AG04450 (cell line): ENCODE measurements at places on chromosomes 7 and 10. TPM values are rescaled to one million over a fixed set of nuclear protein-coding genes. Genes with fewer than 3 reads are reported as not detected.

- DNase-seq: no peak
Observed at GRCh38 chr10:63173468-63174232, 40.5 kb downstream of the NRBF2 start.

DNA sequence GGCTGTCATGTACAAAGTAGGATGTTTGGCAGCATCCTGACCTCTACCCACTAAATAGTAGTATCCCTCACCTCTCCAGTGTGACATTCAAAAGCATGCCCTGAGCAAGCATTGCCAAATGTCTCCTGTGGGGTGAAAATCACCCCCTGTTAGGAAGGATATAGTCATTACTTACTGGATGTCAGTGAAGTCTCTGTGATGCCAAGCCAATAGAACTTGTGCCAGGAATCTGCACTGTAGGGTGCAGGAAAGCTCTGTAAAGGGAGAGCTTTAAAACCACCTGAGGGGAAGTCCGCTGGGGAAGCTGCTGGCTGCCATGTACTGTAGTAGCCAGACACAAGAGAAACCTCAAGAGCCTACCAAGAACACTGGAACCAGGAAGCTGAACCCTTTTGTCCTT, 170.7 kb upstream of the DKK1 start:
- no peak for DNase-seq

DNA sequence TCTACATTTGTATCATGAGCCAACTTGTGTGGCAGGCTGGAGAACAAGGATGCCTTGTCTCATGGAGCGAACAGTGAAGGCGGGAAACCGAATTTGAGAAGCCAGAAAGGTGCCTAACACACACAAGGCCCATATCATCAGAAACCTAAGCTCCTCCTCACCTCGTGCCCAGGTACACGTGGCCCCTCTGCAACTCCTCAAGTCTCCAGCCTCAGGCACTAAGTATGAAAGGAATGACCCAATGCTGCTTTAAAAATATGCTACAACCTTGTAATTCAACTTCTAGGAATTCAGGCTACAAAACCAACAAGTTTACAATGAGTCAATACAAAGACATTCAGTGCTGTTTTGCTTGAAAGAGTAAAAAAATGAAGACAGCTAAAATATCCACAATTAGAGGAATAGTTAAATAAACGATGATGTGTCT, 95.7 kb downstream of the CDK6 start:
- DNase-seq: peak; percentile 71

GRCh38 chr10:114665406-114665805, 7.3 kb upstream of the ABLIM1 start:
- DNase-seq: no peak

GRCh38 chr10:103044942-103045489, 126.9 kb downstream of the CNNM2 start:
- DNase-seq: peak; percentile 98

DNA sequence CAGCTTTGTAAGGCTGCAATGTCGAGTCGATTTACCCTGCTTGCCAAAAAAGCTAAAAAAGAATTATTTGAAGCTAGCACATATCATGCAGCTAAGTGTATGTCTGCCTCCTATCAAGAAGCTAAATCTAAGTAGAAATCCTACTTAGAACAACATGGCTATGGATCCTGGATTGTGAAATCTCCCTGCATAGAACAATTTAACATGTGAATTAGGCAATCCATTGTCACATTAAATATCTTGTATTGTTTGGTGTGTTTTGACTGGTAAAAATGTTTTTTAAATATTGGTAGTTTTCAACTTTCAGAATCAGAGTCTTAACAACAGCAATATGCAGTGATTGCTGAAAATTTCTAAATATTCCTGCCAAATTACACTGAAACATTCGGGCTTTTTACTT, 73.3 kb downstream of the SKIDA1 start:
- DNase-seq: no peak

DNA sequence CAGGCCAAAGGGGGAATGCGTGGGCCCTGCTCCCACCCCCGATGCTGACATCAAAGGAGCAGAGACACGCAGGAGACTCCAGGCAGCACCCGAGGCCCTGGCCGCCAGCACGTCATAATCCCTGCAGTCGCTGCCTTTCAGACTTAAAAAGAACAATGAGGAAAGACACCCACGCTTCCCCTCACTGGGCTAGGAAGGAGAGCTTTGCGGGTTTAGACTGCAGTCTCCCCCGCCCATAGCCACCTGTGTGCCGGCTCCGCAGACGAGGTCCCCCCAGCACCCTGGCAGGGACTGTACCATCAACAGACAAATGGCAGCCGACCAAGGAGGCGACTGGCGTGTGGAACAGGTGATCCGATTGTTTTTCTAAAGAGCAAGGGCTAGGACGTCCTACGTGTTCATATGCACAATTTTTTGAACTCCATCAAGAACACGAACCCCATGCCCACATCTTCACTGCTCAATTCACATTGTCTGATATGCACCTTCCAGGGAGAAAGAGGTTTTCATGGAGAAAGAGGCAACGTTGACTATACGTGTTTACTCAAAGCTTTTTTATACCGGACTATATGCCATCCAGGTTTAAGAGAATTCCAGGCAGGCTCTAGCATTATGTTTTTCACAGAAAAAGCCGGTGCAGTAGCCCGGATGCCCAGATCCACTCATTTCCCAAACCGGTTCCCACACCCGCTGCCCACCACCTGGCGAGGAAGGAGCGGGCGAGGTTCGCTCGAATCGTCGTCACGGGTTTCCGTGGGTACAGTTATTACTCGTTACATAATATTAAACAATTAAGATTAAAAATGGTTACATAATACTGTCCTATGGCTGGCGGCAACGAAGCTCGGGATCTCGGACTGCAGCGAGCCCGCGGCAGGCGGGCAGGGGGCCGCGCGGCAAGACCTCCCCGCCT, 1.1 kb downstream of the GRB10 start:
- DNase-seq: no peak

DNA sequence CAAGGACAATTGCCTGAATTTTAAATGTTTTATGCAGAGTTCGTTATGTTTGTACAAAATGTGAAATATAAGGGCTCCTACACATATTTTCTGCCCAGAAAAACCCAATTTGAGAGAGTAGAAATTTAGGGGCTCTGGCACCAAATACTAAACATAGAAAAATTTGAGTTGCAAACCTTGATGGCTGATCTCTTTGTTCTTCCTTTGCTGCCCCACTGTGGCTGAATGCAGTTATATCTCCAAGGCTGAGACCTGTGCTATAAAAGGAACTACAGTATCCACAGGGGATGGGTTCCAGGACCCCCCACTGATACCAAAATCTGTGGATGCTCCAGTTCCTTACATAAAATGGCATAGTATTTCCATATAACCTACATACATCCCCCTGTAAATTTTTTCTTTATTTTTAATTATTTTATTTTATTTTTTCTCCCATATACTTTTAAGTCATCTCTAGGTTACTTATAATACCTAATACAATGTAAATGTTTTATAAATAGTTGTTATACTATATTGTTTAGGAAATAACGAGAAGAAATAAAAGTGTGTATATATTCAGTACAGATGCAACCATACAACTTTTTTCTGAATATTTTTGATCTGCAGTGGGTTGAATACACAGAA, 22.5 kb downstream of the CFAP43 start:
- DNase-seq: no peak

- peak; percentile 21 for DNase-seq
Observed at GRCh38 chr10:78829565-78829964, 239.2 kb upstream of the ZMIZ1 start.

DNA sequence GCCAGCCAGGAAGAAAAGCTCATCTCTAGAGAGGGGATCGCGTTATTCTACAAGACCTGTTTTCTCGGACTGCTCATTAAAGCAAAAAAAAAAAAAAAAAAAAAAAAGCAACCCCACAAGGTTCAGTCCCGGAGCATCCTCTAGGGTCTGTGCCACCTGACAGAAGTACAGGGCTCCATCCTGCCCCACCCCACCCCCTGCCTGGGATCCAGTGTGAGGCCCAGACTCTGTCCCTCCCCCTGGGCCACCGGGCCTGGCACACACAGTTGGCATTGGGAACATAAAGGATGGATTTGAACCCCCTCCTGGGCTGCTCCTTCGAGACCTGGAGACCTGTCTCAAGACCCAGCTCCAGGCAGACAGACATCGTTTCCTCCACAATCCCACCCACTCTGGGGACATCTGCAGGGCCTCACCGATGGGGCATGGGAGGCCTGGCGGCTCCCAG, 688 bp downstream of the ORAI2 start:
- DNase-seq: no peak

- DNase-seq: no peak
Observed at GRCh38 chr10:94451883-94452519, 49.7 kb downstream of the TBC1D12 start.

DNA sequence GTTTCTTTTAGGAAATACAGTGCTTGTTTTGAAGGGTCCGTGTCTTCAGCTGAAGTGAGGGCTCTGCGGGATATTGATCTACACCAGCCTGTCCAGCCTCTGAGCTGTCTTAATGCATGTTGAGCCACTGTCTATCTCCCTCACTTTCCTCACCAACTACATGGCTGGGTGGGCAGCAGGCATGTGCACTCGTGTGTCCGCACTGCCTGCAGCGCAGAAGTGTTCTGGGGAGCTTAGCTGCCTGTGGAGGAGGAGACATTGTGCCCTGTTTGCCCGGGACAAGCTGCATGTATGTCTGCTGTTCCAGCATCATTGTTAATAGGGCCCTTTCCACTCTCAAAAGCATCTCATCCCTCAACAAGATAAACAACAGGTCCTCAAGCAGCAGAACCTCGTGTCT, 133.1 kb upstream of the EEPD1 start:
- no peak for DNase-seq

- DNase-seq: no peak
Observed at GRCh38 chr7:78873117-78873516, 580.4 kb downstream of the MAGI2 start.

DNA sequence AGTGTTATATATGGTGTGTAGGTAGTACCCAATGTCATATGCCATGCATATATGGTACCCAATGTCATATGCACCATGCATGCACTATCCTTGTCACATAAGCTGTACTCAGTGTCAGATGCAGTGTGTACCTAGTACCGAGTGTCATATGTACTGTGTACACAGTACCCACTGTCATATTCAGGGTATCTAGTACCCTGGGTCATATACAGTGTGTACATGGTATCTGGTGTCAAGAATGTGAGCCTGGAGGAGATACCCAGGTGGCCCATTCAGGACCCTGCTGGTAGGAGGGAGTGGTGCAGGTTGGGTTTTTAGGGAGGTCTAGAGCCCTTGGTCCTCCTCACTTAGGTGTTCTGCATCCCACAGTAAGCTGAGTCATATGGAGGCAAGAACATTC, 1.8 kb downstream of the ZMYND11 start:
- DNase-seq: no peak

DNA sequence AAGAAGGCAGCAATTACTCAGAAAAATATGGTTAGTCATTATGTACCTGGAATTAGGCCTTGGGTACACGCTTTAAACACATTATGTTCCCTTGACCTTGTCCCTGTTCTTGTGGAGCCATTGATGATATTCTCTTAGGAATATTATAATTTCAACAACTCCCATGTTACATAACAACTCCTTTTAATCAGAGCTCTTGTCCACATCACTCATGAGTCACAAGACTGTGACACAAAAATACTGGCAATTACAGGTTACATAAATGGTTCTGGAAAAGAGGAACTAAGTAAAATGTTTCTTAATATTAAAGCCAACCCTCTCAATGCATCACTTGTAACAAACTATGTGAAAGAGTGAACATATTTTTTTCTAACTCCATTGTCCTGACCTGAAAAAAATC, 143.8 kb upstream of the PCLO start:
- no peak for DNase-seq

DNA sequence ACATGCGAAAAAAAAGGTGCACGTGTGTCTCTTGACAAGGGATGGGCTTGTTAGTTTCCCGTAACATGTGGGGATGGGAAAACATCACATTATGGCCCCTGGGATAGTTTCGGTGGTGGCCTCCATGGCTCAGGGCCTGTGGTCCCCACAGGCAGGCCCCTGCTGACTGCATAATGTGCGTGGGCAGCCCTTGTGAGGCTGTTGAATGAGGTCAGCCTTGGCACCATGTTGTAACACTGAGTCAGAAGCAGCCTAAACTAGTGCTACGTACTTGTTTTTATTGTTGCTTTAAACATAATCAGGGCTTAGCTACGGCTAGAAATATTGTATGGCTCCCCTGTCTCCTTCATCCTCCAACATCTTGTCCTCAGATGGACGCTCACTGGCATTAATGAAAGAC, 80.6 kb downstream of the BEND7 start:
- DNase-seq: no peak

DNA sequence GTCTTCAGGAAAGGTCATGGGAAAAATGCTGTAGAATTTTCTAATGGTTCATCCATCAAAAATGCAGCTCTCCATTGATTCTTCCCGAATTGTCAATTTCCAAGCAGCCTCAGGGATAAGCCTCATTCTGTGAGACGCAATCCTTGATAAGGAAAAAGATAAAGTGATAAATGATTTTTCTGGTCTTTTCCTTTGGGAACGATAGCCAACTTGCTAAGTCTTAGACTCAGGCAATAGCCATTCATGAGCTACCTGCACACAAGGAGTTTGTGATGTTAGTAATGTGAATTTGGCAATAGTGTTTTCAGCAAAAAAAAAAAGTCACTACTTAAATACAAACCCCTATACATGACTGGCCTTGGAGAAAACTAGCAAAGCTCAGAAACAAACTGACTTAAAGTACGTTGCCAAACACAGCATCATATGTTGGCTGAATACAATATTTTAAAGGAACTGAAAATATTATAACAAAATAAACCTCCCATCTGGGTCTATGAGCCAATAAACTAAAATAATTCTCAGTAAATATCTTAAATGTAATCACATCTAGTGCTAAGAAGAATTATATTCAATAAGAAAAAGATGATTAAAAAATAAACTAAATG, 75.5 kb downstream of the KLF6 start:
- DNase-seq: no peak

DNA sequence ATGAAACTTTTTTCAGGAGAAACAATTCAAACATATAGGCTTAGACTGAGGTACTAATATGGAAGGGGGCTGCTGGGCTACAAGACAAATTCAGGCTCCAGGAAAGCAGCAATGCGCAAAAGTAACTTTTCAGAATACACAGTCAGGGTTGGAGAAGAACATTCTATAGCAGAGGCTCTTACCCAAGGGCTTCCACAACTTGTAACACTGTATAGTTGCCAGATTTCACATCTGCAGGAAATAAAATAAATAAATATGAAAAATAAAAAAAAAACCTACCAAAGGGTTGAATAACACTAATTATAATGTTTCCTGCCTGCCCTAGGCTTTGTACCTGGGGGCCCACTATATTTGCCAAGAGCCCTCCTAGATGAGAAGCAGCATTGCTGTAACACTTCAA, 14.3 kb downstream of the MMS19 start:
- DNase-seq: no peak

- DNase-seq: peak; percentile 80
Observed at GRCh38 chr7:24821045-24821753, 63.9 kb upstream of the GSDME start.

- no peak for DNase-seq
Observed at GRCh38 chr10:90480466-90480865, 377.4 kb downstream of the HTR7 start.

GRCh38 chr10:49282879-49283341, 16.1 kb upstream of the C10orf71 start:
- no peak for DNase-seq

- DNase-seq: no peak
Observed at GRCh38 chr7:107934991-107935770, 44.2 kb downstream of the DLD start.

LRRC4 gene
- polyA plus RNA-seq: 0.35 and 0.72 TPM in 2 replicates

SORCS1 gene
- 0.02 and 0.05 TPM in 2 replicates for polyA plus RNA-seq

FBXL13 gene
- polyA plus RNA-seq: 0.79 and 0.95 TPM in 2 replicates

FEZF1 gene
- not detected in 2 replicates for polyA plus RNA-seq

CRYGN gene
- polyA plus RNA-seq: not detected in 2 replicates

ARHGEF5 gene
- polyA plus RNA-seq: 0.47 and 0.79 TPM in 2 replicates

PPP1R3C gene
- polyA plus RNA-seq: 42.2 and 51.1 TPM in 2 replicates

SH2D4B gene
- polyA plus RNA-seq: not detected in 2 replicates

CYP2C9 gene
- not detected in 2 replicates for polyA plus RNA-seq

DMBT1 gene
- polyA plus RNA-seq: not detected in 2 replicates
